ENCODE measurements at places on chromosomes 12 and 14.
A peak's percentile ranks its signal among the peaks of the same experiment; 100 is the strongest.

- H3K27ac ChIP-seq = no peak overlapping the region
- peaks cover 12% of the 10 kb centered on the region for H3K36me3 ChIP-seq
- DNase-seq = no peak
- H3K27me3 ChIP-seq = no peaks in the 10 kb centered on the region
- H3K4me3 ChIP-seq = no peak overlapping the region
These were observed 24.8 kb downstream of the ALDH2 start for GRCh38 chr12:111791507-111791906.

GRCh38 chr12:117574655-117575054 is 213.2 kb upstream of the NOS1 start:
- no peak for DNase-seq
- H3K27ac ChIP-seq = no peak overlapping the region
- no peaks in the 10 kb centered on the region for H3K36me3 ChIP-seq
- H3K27me3 ChIP-seq = no peaks in the 10 kb centered on the region
- H3K4me3 ChIP-seq = no peak overlapping the region

- no peaks in the 10 kb centered on the region for H3K4me1 ChIP-seq
- no peaks in the 10 kb centered on the region for H3K36me3 ChIP-seq
- H3K27me3 ChIP-seq = no peaks in the 10 kb centered on the region
- no peak for DNase-seq
These were observed 38.1 kb downstream of the KLRG1 start for GRCh38 chr12:9027161-9028059.

DNA sequence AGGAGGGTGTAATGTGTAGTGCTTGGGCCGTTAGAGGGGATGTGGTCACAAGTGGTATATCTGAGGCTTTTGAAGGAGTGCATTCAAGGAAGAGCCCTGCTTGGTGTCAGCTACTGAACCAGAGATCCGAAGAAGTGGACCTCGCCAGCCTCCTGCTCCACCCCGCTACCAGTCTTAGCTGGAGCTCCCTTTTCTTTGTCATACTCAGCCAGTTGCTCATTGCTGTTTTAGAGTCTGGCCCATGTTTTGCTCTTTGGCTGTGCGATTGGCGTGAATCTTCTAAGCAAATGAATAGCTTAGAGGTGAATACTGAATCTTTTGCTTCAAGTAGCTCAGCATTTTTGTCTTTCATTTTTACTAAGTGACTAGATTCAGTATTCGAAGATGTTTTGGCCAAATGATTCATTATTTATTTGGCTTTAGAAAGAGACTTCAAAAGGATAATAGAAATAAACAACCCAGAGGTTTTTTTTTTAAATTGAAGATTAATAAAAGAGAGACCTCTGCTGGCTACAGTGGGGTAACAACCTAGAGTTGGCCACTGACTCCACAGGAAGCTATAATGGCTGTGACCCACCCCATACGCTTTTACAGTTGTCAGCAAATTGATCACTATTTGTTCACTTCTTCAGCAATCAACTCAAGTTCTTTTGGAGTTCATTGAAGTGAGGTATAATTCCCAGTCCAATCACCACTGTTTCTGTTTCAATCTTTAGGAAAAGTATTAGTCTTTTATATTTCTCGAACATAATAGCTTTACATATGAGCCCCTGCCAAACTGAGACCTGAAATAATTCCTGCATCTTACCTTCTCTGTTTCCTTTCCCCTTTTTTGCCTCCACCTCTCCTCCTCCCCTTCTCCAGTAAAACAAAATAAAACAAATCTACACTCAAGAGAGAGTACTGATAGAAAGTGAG is 19.9 kb downstream of the CDKN1B start:
- H3K4me3 ChIP-seq = no peak overlapping the region
- H3K27ac ChIP-seq = no peak overlapping the region
- no peaks in the 10 kb centered on the region for H3K36me3 ChIP-seq
- DNase-seq = peak; percentile 35

- H3K36me3 ChIP-seq = no peaks in the 10 kb centered on the region
- H3K4me1 ChIP-seq = no peaks in the 10 kb centered on the region
- no peaks in the 10 kb centered on the region for H3K27me3 ChIP-seq
- H3K4me3 ChIP-seq = no peak overlapping the region
- no peak overlapping the region for H3K27ac ChIP-seq
These were observed 123.2 kb upstream of the OTX2 start for GRCh38 chr14:56933446-56933845.

DNA sequence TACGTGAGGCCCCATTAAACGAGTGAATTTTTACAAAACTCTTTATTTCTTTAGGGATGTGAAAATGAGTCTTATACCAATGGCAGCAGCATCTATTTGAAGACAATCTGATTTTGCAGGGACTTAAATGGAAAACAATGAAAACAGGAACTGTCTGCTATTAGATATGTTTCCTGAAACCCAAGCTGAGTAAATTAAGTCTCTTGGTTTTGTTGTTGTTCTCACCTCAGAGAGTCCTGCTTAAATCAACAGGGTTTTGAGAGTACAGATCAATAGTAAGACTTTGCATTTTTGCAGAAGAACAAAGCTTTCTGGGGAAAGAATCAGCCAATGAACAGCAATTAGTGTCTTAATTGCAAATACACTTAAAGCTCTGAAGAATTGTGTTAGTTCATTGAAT is 39.1 kb upstream of the LGR5 start:
- H3K36me3 ChIP-seq = no peaks in the 10 kb centered on the region
- no peaks in the 10 kb centered on the region for H3K4me1 ChIP-seq
- no peaks in the 10 kb centered on the region for H3K27me3 ChIP-seq
- H3K4me3 ChIP-seq = no peak overlapping the region
- DNase-seq = no peak
- H3K27ac ChIP-seq = no peak overlapping the region

DNA sequence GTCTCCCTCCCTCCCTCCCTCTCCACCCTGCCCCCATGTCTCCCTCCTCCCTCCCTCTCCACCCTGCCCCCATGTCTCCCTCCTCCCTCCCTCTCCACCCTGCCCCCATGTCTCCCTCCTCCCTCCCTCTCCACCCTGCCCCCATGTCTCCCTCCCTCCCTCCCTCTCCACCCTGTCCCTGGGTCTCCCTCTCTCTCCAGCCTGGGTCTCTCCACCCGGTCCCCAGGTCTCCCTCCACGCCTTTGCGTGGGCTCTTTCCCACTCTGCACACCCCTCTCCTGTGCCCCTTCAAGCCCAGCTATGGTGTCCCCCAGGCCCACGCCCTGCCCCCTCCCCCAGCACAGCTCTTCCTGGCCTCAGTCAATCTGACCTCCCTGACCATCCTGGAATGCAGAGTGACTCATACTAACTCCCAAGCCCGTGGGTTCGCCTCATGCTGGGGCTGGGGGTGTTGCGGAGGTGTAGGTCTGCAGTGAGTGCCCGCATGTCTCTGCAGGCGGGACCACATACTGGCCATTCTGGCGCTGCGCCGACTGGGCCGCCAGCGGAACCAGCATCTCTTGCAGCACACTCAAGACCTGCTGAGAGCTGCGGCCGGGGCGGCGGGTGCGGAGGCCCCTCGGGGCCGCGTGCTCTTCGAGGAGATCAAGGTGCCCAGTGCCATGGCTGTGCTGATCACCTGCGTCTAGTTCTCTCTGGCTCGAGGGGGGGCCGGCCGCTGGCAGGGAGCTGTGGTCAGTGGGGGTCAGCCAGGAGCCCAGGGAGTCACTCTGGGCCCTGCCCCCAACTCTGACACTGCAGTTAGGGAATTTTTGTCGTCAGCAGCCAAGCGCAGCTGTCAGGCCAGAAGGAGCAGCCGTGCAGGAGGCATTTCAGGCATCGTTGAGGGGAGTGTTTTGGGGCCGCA is 13.5 kb upstream of the TNFAIP2 start:
- no peaks in the 10 kb centered on the region for H3K27me3 ChIP-seq
- H3K4me1 ChIP-seq = peaks cover 3% of the 10 kb centered on the region
- no peaks in the 10 kb centered on the region for H3K36me3 ChIP-seq
- H3K4me3 ChIP-seq = no peak overlapping the region
- no peak overlapping the region for H3K27ac ChIP-seq

DNA sequence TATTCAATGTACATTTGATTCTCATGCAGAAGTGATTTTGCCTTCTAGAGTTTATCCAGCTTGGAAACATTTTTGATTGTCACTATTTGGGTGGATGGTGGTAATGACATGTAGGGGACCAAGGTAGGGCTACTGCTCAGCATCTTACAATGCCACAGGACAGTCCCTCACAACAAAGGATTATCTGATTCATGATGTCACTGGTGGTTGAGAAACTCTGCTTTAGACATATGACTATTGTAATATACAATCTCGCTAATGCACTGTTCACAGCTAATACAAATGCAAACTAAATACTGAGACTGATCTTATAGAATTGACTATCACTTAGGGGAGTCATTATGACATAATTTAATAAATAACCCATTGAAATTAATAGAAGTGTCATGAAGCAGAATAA is 60.4 kb upstream of the BTG1 start:
- H3K36me3 ChIP-seq = no peaks in the 10 kb centered on the region
- no peak overlapping the region for H3K4me3 ChIP-seq
- H3K27me3 ChIP-seq = no peaks in the 10 kb centered on the region
- no peak for DNase-seq

GRCh38 chr12:4027412-4027811 is 154.2 kb upstream of the PARP11 start:
- no peak for DNase-seq
- no peaks in the 10 kb centered on the region for H3K36me3 ChIP-seq
- no peaks in the 10 kb centered on the region for H3K27me3 ChIP-seq
- H3K4me1 ChIP-seq = peaks cover 28% of the 10 kb centered on the region

DNA sequence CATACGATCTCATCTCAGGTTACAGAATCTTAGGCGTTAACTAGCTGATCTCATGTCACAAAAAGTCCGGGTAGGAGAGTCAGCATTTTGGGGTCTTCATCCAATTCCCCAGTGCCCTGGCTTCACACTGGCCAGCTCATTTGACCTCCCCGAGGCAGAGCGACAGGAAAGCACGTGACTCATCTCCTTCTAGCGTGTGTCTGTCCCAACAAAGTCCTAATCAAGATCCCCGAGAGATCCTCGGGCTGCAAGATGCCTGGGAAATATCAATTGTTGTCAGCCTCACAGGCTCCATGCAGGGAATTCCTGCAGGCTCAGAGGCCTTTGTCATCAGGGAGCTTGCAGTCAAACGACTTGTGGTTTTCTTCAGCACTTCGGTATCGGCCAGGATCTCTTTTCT is 57.5 kb downstream of the ZNF664 start:
- H3K36me3 ChIP-seq = no peaks in the 10 kb centered on the region
- no peaks in the 10 kb centered on the region for H3K4me1 ChIP-seq
- no peak overlapping the region for H3K27ac ChIP-seq
- H3K27me3 ChIP-seq = no peaks in the 10 kb centered on the region
- no peak overlapping the region for H3K4me3 ChIP-seq
- DNase-seq = peak; percentile 95

DNA sequence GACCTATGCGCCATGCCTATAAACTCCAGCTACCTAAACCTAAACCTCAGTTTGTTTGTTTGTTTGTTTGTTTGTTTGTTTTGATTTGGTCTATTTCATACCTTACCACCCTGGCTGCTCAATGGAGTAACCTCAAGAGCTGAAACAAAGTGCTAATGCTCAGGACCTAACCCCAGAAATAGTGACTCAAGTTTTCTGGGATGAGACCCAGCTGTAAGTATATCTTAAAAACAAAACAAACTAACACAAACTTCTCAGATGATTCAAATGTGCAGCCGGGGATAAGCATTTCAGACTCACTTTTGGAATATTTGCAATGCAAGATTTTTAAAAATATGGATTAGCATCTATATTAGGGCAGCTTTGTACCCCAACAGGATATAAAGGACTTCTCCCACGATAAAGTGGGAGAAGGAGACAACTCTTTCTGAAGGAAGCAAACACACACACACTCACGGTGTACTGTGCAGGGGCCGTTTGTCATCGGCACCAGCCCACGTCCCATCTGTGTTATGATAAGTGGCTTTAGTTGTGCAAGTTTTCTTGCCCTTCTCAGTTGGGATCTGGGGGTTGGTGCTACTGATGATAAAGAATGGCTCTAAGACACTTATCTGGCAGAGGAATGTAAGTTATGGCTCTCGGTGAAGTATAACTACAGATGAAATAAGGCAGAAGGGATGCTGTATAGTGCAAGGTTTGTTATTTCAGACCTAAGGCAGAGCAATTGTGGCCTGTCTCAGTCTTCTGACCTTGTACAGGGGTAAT is 516.7 kb upstream of the TMEM132C start:
- no peaks in the 10 kb centered on the region for H3K36me3 ChIP-seq
- no peak overlapping the region for H3K4me3 ChIP-seq
- no peak for DNase-seq
- no peaks in the 10 kb centered on the region for H3K4me1 ChIP-seq

DNA sequence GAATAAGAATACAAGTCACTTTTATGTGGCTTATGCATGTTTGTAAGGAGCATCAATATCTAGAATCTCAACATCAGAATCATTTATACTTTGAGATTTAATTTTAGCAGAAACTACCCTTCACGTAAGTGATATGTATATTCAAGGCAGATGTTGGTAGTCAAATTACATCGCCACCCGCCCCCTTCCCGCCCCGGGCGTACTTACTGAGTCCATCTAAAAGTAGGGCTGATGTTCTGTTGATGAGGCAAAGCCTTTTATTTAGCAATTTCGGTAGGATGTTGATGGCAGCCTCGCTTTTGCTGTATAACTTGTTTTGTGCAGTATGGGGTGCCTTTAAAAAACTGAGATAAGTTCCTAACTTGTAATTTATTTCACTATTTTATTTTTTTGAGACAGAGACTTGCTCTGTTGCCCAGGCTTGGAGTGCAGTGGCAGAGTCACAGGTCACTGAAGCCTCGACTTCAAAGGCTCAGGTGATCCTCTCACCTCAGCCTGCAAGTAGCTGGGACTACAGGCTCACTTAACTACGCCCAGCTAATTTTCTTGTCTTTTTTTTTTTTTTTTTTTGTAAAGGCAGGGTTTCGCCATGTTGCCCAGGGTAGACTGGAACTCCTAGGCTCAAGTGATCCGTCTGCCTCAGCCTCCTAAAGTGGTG is 30.8 kb downstream of the KTN1 start:
- no peaks in the 10 kb centered on the region for H3K36me3 ChIP-seq
- DNase-seq = no peak
- H3K4me3 ChIP-seq = no peak overlapping the region

- H3K36me3 ChIP-seq = no peaks in the 10 kb centered on the region
- H3K4me3 ChIP-seq = no peak overlapping the region
- no peak overlapping the region for H3K27ac ChIP-seq
- peak; percentile 21 for DNase-seq
- no peaks in the 10 kb centered on the region for H3K4me1 ChIP-seq
These were observed 7.5 kb upstream of the TRHDE start for GRCh38 chr12:72264548-72265175.

DNA sequence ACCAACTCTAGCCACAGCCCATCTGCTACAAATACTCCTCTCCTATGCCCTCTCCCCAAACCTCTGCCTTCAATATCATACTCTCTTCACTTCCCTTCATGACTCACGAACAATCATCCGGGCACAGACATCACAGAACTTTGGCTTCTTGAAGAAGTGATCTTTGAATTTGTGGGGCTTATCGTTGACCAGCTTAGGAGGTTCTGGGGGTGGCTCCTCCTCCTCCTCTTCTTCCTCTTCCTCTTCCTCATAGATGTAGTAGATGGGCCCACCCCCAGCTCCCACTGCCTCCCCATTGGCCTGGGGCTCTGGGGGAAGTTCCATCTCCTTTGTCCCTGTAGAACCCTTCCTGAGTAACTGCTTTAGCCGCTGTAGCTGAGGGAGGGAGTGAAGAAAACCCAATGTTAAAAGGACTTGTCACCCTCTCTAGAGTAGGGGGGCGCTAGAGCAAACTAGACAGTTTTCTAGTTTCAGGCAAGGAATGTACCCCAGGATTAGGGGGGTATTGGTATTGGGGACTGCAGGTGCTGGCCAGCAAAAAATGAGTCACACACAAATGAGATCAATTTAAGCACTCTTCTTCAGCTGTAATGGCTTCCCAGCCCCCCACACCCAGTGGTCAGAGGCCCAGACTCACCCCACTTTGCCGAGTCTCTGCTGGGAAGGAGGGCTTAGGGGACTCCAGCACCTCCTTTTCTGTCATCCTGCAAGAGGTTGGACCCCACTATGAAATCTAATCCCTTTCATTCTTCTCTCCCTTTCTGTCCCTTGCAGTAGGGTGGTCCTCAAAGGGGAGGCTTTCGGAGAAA is 1.8 kb downstream of the STAC3 start:
- H3K4me3 ChIP-seq = no peak overlapping the region
- no peaks in the 10 kb centered on the region for H3K36me3 ChIP-seq
- H3K27ac ChIP-seq = no peak overlapping the region
